ENCODE measurements at places on chromosomes 16 and 17.

- DNase-seq: no peak
Measured at GRCh38 chr17:62720126-62720850, 87.8 kb downstream of the MARCHF10 start.

GRCh38 chr16:49345829-49346228 lies 27.8 kb upstream of the C16orf78 start:
- no peak for DNase-seq

DNA sequence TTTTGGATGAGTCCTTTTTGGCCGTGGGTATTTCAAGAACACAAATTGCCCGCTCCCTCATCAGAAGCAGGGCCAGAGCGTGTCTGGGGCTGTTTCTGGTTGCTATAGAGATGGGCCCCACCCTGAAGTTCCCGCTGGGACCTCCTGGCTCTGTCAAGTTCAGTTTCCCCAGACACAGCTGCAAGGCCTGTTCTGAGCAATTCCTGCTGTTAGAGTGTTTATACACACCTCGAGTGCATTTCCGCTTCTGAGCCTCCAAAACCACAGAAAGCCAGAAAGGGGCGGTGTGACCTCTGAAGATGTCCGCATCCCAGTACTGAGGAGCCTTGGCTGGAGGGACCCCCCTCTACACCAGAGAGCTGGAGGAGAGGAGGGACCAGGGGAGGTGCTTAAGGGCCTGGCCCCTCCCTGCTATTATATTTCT lies 9.3 kb upstream of the WBP2 start:
- DNase-seq: no peak

DNA sequence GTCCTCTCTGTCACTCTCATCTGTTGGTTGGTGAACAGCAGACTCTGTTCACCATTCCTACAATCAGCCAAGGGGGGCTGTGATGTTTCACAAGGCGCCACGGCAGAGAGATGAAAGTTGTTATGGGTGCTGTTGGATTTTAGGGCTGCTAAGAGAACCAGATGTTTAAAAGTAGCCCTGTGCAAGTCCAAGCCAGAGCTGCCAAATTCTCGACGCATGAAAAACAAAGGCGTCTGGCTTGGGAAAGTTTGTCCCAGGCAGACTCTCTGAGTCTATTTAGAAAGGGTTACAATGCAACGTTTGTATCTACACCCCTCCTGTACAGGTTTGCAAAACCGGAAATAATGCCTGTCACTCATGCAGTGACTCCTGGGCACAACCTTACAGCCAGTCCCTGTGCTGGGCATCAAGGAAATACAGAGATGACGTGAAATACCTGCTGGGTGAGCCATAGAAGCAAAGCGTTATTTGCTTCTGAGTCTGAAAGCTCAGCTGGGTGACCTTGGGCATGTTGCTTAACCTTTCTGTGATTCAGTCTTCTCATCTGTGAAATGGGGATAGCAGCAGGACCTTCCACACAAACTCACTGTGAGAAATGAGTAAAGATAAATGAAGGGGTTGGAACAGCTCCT lies 74.8 kb downstream of the XYLT1 start:
- no peak for DNase-seq

DNA sequence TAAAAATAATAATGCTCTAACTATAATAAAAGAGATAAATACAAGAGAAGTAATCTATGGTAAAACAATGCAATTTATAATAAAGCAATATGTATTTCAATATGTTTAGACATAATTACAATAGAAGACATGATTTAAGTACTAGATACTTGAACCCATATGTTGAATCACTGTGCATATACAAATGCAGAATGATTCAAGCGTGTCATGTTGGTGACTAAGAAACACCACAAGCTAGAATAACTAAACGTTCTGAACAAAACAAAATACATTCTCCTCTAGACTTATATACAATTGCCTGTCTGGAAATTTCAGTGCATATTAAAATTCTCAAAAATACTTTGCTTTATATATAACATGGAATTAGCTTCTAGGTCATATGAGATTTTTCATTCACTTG lies 11.2 kb downstream of the TADA2A start:
- no peak for DNase-seq

- no peak for DNase-seq
Measured at GRCh38 chr17:75908201-75908600, 3.5 kb upstream of the MRPL38 start.

Measured in activated naive CD8-positive, alpha-beta T cell treated with anti-CD3 and anti-CD28 coated beads, Interleukin-2, amount 50 U/mL, for 16 hours (primary cell).